ENCODE measurements at places on chromosomes 16 and 17. TPM values are rescaled to one million over a fixed set of nuclear protein-coding genes. Genes with fewer than 3 reads are reported as not detected.
A peak's percentile ranks its signal among the peaks of the same experiment; 100 is the strongest.

TMC8 gene
- total RNA-seq: 3.8 TPM

KCNJ16 gene
- total RNA-seq: not detected

TP53TG3F gene
- not detected for total RNA-seq

GDPD3 gene
- total RNA-seq: 2.6 TPM

SCIMP gene
- 3.1 TPM for total RNA-seq

SNAI3 gene
- total RNA-seq: 0.55 TPM

C16orf46 gene
- total RNA-seq: 0.27 TPM

ASPHD1 gene
- total RNA-seq: 0.59 TPM

- no peak for DNase-seq
These were observed 120.3 kb upstream of the CIBAR2 start for GRCh38 chr16:85232369-85233142.

- DNase-seq: no peak
These were observed 13.0 kb upstream of the DPEP1 start for GRCh38 chr16:89600427-89600826.

DNA sequence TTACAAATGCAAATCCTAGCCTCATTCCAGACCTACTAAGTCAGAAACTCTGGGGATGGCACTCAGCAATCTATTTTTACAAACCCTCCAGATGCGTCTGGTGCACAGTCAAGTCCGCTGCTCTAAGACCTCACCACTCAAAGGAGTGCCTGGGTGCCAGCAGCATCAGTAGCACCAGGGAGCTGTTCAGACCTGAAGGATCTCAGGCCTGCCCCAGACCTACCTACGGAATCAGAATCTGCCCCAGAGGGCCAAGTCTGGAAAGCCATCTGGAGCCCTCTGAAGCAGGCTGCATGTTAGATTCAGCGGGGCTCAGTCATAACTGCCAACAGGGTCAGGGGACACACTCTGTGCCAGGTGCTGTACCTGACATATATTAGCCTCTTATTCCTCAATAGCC, 17.6 kb downstream of the MEOX1 start:
- DNase-seq: no peak

- DNase-seq: no peak
These were observed 34.0 kb downstream of the ZFHX3 start for GRCh38 chr16:73013974-73014373.

DNA sequence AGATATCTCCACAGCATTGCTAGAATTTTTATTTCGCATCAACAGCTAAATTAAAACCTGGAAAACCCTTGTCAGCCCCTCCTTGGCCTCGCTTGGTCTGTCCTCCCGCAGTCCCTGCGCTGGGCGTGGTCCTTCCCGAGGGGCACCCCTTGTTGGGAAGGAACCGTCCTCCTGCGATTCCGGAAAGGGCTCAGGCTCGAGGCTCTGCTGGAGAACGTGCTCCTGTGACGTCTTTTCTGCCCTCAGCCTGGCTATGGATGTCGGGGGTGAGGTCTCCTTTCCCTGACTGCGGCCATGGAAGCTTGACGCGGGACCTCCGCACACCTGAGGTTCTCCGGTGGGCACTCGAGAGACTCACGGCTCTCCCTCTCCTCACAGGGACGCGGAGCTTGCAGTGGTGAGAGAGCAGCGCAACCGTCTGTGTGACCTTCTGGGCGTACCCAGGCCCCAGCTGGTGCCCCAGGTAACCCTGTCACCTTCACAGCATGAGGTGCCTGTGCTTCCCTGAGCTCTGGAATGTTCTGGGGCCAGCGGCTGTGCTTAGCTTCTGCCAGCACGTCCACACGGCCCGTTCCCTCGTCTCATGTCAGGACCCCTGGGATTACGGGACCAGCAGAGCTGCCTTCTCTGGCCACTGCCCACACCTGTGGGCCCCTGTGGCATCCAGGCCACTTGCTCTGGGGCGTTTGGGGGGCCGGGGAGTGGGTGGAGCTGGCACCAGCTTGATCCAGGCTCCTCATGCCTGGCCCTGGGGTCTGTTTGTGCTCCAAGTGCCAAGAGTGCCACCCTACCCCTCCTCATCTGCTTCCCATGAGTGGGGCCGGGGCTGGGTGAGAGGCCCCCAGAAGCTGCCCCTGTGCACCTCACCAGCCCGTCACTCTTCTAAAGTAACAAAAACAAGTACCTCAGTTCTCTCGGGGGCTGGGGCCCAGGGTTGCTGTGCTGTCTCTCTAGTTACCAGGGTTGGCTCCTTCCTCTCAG, 101.5 kb upstream of the ZNF750 start:
- DNase-seq: peak; percentile 14

DNA sequence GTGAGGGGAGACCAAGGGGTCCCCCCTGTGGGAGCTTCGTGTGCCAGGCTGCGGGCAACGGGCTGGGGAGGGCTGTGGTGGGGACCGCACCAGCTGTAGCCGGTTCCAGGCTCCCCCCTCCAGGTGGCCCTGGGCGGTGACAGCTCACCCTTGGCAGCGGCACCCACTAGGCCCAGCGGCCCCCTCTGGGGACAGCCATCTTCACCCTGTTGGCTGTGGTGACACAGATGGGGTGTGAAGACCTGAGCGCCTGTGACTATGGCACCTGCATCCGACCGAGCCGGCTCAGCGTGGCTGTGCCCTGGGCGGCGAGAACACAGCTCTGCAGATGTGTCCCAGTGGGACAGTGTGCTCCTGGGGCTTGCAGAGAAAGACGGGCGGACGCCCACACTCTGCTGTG, 1.1 kb upstream of the C1QTNF8 start:
- no peak for DNase-seq

DNA sequence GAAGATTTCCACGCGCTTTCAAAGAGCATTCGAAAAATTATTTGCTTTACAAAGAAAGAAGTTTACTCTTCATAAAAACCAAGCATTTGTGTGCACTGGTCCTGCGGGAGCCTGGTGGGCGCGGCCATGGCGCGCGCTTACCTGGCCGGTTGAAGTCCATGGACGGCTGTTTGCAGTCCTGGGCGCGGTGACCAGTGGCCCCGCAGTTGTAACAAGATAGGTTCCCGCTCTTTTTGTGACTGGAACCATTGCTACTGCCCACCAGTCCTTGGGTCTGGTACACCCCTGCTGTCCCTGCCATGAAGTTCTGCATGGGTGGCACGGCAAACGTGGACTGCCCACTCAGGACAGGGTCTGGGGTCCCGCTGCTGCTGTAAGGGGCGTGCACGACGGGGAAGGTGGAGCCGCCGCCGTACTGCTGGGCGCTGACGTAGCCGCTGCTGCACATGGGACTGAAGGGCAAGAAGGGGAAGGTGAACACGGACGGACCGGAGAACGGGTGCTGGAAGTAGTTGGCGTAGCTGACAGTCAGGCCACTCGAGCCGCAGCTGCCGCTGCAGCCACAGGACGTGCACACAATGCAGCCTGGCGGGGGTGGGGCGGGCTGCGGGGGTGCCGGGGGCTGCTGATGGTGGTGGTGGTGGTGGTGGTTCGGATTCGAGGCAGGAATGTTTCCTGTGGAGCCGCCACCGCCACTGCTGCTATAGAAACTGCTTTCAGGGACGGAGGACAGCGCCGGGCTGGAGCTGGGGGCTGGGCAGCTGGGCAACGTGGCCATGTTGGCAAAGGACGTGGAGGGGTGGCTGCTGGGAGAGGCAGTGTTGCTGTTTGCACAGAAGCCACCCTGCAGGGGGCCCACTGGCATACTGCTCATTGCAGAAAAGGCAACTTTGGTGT, 19.5 kb downstream of the MAP1LC3B start:
- DNase-seq: no peak

GRCh38 chr16:82867485-82867884, 240.7 kb downstream of the CDH13 start:
- DNase-seq: no peak

DNA sequence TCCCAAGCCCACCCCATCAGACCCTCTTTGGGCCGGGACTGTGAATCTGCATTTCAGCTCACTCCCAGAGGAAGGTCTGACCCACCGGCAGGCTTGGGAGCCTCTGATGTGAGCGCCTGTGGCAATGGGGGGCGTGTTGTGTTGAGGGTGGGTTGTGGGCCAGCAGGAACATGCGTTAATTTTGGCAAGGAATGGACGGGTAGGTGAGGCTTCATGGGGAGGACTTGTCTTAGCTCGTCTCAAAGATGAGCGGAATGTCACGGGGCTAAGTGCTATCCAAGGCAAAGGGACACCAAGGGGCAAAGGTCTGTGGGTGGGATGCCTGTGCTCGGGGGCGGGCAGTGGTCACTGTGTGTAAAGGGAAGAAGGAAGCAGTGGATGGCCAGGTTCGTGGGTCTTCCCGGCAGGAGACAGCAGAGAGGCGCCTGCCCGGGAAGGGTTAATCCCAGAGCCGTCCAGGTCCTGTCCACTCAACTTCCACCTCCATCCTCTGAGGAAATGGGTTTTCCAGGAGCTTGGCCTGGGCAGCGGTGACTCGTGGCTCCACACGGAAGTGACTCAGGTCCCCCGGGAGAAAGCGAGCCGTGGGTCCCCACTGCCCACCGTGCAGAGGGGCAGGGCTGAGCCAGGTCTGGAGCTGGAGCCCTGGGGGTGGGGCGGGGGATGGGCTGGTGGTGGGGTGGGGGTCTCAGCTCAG, 17.4 kb downstream of the ADGRG1 start:
- DNase-seq: peak; percentile 84

- DNase-seq: no peak
These were observed 42.4 kb downstream of the RPA1 start for GRCh38 chr17:1872254-1872653.

- no peak for DNase-seq
These were observed 19.8 kb upstream of the SHISA6 start for GRCh38 chr17:11221196-11221595.

- DNase-seq: no peak
These were observed 399.4 kb upstream of the C16orf82 start for GRCh38 chr16:26667307-26667706.

DNA sequence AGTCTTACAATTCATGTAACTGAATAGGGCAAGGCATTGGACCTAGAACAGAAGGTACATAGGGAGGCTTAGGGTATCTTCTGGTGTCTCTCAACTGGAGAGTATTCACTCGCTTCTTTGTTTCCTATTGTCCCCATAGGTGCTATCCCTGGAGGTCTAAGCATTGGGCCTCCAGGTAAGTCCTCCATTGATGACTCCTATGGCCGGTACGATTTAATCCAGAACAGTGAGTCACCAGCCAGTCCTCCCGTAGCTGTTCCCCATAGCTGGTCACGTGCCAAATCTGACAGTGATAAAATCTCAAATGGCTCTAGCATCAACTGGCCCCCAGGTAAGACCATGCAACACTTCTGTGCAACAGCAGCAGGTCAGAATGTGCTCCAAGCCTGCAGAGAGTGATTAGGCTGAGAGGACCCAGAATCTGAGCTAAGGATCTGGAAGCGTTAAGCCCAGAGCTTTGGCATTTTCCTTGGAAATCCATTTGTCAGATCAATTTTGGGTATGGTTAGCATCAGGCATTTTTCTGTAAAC, 35.7 kb downstream of the TMC6 start:
- no peak for DNase-seq

- DNase-seq: peak; percentile 60
These were observed at the start of gene ITGB4 for GRCh38 chr17:75720656-75721462. Gene ITGB4 (plus strand): TSS chr17:75721459. CDS start chr17:75724704, 3,245 bp downstream.

- no peak for DNase-seq
These were observed 6.7 kb downstream of the CAMTA2 start for GRCh38 chr17:4980644-4981216.

DNA sequence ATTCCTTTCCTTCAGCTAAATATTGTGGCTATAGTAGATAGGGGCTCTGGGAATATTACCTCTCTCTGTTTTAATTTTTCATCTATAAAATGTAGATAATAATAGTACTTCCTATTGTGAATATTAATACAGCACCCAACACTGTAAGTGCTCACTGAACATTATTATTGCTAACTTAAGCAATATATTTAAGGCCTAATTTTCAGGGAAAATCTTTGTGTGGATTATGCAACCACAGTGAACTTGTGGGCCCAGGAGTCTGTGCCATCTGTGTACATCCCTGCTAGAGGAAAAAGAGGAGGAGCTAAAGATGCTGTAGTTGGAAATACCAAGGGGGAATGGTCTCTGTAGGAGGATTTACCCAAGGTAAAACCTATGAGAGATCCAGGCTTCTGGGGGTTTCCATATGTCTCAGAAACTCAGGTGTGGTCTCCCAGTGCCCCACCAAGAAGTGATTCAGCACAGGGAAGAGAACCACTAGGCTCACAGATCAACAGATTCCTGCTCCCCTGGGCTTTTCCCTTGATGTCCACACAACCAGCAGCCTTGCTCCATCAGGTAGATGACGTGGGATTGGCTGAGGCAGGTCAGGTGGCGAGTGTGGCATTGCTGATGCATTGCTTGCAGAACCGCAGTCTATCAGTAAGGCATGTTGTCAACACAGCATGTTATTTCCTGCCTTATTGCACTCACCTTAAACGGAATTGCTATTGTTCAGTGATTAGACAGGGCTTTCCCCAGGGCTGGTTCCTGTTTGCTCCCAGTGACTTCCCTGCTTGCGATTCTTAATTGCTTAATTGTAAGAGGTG, 1.6 kb upstream of the N4BP1 start:
- DNase-seq: no peak

- DNase-seq: no peak
These were observed 53.4 kb downstream of the BEAN1 start for GRCh38 chr16:66480265-66481080.

DNA sequence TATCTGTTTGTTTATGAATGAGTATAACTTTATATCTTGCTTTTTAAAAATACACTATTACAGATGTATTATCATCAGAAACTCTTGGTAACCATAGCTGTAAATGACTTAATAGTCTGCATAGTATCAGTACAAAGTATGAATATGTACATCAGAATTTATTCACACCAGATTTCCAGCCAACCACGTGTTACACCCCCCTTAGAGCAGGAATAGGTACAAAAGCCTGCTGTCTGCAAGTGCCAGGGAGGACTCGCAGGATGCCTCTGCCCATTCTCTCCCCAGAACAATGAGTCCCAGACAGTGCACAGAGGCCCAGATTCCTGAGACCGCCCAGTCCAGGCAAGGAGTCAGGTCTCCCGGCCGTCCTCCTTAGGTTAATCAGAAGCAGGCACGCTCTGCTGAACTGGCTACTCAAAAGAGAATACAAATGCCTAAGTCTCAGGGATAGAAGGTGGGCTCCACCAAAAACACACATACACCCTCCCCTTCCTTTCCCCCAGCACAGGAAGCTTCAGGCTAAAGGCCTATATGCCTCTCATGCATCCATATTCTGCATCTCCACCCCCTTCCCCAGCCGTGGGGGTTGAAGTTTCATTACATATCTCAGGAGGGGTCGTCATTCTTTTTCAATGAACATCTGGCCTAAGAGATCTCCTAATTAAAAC, 159.1 kb upstream of the CDH11 start:
- no peak for DNase-seq

GRCh38 chr16:52817696-52818095, 235.0 kb downstream of the CHD9NB start:
- no peak for DNase-seq

DNA sequence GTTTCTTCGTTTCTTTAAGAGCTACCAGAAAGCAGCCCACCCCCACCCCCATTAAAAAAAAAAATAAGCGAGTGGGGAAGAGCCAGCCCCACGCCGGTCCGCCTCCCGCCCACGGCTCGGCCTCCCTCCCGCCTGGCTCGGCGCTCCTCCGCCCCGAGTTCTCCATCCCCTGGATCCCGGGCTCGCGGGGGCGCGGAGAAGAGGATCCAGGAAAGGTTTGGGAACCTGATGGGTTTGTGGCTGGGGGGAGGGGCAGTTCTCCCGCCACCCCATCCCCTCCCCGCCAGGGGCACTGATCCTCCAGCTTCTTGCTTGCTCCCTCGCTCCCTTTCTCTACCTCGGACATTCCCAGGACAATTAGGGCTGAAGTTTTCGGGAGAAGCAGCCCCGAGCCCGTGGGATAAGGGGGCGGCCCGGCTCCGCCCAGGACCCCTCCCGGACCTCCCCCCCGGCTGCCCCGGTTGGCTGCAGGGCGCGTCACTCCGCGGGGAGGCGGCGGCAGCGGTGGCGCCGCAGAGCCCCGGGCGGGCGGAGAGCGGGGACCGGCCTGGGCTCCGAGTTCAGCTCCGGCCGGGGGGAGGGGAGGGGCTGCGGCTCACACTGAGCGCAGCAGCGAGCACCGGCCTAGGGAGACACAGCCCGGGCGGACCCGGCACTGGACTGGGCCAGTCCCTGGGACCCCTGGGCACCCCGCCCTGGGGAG, 1.0 kb upstream of the SALL1 start:
- DNase-seq: peak; percentile 84

Data from left cardiac atrium (tissue), 4 donors.